ENCODE measurements at places on chromosomes 2 and 18.

- peak; percentile 95 for DNase-seq
These were observed 24.5 kb upstream of the LPIN2 start for GRCh38 chr18:3037423-3037915.

DNA sequence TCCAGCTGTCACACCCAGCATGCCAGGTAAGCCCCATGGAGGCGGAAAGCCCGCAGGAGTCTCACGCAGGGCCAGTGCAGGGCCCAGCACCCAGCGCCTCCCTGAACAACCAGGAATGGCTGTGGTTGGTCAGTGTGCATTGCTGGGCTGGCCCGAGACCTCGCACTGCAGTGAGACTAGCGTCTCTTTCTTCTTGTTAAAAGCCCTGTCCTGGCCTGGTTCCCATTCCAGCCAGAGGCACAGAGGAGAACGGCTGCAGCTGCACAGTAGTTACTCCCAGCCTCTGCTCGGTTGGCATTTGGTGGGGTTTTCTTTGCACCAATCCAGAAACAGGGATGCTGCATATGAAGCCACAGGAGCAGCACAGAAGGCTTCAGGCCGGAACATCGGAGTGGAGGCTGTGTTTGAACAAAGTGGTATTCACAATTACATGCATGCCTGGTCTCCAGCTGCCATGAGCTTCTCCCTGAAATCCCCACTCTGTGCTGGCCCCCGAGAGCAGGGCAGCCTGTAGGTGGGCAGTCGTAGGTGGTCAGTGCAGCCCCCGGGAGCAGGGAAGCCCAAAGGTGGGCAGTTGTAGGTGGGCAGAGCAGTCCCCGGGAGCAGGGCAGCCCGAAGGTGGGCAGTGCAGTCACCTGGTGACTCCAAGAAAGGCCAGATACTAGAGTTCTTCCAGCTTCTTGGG, 163.7 kb upstream of the PXDN start:
- no peak for DNase-seq

DNA sequence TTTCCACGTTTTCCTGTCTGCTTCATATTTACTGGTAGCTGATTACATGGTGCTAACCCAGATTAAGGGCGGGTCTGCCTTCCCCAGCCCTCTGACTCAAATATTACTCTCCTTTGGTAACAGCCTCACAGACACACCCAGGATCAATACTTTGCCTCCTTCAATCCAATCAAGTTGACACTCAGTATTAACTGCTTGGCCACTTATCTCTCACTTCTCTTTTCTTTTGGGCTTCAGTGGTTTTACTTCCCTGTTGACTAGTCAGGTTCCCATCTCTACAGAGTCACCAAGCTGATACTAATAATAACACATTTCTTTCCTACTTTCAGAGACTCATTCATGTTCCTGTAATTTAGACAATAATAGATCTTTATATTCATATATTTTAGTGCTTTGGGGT, 302.2 kb upstream of the MAP2 start:
- no peak for DNase-seq

GRCh38 chr2:47235132-47235531, 80.0 kb upstream of the STPG4 start:
- no peak for DNase-seq

- peak; percentile 56 for DNase-seq
These were observed 34.9 kb downstream of the C18orf54 start for GRCh38 chr18:54392543-54393023.

DNA sequence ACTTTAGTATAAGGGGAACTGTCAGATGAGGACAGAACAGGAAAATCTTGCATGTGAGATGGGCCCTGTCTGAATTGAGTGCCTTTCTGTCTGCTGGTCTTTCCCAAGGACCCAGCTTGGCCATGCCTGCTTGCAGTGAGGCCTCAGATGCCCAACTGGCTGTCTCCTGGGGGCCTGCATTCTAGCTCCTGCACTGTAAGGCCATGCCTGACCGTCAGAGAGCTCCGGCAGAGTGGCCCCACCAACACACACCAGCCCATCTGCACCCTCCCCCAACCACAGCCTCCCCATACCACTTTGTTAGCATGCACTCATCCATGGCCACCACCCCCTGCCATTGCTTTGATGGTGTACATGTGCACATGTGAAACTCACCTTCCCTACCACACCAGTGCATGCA, 190.4 kb upstream of the RPRM start:
- DNase-seq = no peak

GRCh38 chr2:64760128-64760527, 106.4 kb upstream of the SERTAD2 start:
- no peak for DNase-seq

Data from PC-9 (cell line).